ENCODE measurements at places on chromosomes 6 and 20.
A peak's percentile ranks its signal among the peaks of the same experiment; 100 is the strongest.

GRCh38 chr20:36454698-36455427 is 86.5 kb upstream of the MYL9 start:
- no peaks in the 10 kb centered on the region for H3K27me3 ChIP-seq
- H3K4me1 ChIP-seq = no peaks in the 10 kb centered on the region
- H3K36me3 ChIP-seq = no peaks in the 10 kb centered on the region
- no peak overlapping the region for H3K27ac ChIP-seq
- no peak overlapping the region for H3K4me3 ChIP-seq

- no peak for DNase-seq
- peak overlapping the region; percentile 92 for H3K27ac ChIP-seq
- peaks cover 42% of the 10 kb centered on the region for H3K4me1 ChIP-seq
- no peaks in the 10 kb centered on the region for H3K27me3 ChIP-seq
- H3K4me3 ChIP-seq = no peak overlapping the region
- H3K36me3 ChIP-seq = no peaks in the 10 kb centered on the region
Observed at GRCh38 chr6:34674268-34674639, 22.3 kb downstream of the ILRUN start.

GRCh38 chr6:166496460-166496859 is 90.0 kb downstream of the RAMACL start:
- no peak overlapping the region for H3K27ac ChIP-seq
- H3K27me3 ChIP-seq = no peaks in the 10 kb centered on the region
- no peak for DNase-seq
- no peaks in the 10 kb centered on the region for H3K4me1 ChIP-seq
- no peaks in the 10 kb centered on the region for H3K36me3 ChIP-seq

DNA sequence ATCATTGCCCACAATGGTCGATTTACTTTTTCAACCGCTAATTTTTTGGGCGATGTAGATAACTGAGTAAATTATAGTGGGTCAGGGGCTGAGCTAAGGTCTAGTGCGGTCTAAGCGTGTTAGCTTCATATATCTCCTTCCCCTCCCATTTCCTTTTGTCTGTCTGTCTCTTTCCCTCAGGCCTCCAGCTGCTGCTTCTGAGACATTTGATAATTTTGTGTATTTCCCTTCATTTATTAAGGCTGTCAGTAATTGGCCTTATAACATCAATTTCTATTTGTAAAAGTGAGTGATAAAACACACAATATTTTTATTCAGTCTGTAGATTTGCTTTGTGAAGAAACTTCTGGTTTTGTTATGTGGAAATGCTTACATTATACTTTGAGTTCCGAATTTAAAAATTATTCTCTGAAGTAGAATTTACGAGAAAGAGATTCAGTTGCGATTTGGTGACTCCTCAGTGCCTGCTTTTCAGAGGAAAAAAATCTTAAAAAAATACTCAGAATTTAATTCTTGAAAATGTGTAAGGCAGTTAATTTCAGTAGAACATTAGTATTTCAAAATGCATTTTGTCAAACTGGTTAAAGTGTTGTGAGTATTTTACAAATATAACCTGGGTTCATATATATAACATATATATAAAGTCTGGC is 1.4 kb downstream of the TMEM170B start:
- H3K36me3 ChIP-seq = no peaks in the 10 kb centered on the region
- H3K4me3 ChIP-seq = no peak overlapping the region
- peaks cover 4% of the 10 kb centered on the region for H3K27me3 ChIP-seq
- 0 out of 2 replicates have a peak, but pooled peaks cover 4% of the 10 kb centered on the region for H3K4me1 ChIP-seq
- no peak overlapping the region for H3K27ac ChIP-seq

GRCh38 chr6:85684133-85684808 is 41.6 kb upstream of the SYNCRIP start:
- H3K27ac ChIP-seq = no peak overlapping the region
- no peaks in the 10 kb centered on the region for H3K36me3 ChIP-seq
- H3K4me1 ChIP-seq = peaks cover 13% of the 10 kb centered on the region
- no peak for DNase-seq
- H3K27me3 ChIP-seq = no peaks in the 10 kb centered on the region

GRCh38 chr20:64116016-64116415 is 8.7 kb upstream of the NPBWR2 start:
- H3K4me1 ChIP-seq = no peaks in the 10 kb centered on the region
- no peak overlapping the region for H3K27ac ChIP-seq
- no peak overlapping the region for H3K4me3 ChIP-seq
- no peaks in the 10 kb centered on the region for H3K36me3 ChIP-seq
- peaks cover 71% of the 10 kb centered on the region for H3K27me3 ChIP-seq

All from MM.1S (cell line).